Renal pelvis (tissue), 12 donors: ENCODE measurements at places on chromosomes 5 and 9.

GRCh38 chr9:129352146-129352865, 174.2 kb upstream of the IER5L start:
- no peak for DNase-seq

- DNase-seq, result no peak
Measured at GRCh38 chr9:137149942-137150616, 11.1 kb downstream of the GRIN1 start.

GRCh38 chr5:54859316-54859715, 126.1 kb downstream of the ESM1 start:
- DNase-seq, result no peak

DNA sequence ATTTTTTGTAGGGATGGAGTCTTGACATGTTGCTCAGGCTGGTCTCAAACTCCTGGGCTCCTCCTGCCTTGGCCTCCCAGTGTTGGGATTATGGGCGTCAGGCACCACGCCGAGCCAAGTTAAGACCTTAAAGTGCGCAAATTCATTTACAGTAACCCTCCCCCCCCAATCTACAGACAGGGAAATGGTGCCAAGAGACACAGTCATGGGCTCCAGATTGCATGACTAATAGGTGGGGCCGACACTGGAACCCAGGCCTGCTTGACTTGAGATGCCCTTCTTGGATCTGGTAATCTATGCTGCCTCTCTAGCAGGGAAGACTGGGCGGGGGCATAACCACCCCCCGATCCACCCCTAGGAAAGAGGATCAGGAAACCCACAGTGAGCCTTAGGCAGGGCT, 19.5 kb downstream of the TTF1 start:
- no peak for DNase-seq

DNA sequence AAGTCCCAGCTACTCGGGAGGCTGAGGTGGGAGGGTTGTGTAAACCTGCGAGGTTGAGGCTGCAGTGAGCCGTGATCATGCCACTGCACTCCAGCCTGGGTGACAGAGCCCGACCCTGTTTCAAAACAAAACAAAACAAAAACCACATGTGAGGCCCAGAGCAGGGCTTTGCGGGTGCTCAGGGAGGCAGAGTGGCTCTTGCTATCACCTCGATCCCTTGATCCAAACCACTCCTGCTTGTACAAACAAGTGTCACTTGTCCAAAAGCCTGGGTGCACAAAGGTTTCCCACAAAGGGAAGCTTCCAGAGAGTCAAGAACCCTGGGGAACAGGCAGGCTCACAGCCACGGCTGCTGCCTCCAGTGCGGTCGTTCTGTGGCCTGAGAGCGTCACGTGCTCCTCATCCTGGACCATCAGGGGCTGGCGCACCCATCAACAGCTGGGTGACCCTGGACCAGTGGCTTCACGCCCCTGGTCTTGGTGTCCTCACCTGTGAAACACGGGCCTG, 162.7 kb downstream of the C9orf50 start:
- DNase-seq, result no peak
